Stimulated activated CD4-positive, alpha-beta T cell treated with anti-CD3 and anti-CD28 coated beads, Interleukin-4, amount 100 ng/mL, for 24 hours (primary cell): ENCODE measurements at places on chromosomes 12 and 14.

GRCh38 chr14:73625706-73626105 is 13.4 kb downstream of the ACOT6 start:
- DNase-seq = no peak

DNA sequence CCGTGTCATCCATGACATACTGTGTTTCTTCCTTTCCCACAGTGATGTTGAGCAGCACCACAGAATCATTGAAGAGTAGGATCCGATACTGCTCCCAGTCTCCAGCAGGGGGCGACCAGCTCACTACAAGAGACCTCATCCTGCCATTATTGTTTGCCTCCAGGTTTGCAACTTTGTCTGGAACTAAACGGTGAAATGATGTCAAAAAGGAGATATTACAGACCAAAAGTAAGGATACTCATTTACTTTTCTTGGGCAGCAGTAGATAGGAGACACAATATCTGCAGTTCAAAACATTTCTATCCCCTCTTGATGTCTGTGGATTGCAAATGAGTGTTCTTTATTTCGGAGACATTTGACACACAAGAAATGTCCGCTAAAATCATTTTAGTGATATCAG is 47.2 kb downstream of the PTPRB start:
- DNase-seq = peak; percentile 46

DNA sequence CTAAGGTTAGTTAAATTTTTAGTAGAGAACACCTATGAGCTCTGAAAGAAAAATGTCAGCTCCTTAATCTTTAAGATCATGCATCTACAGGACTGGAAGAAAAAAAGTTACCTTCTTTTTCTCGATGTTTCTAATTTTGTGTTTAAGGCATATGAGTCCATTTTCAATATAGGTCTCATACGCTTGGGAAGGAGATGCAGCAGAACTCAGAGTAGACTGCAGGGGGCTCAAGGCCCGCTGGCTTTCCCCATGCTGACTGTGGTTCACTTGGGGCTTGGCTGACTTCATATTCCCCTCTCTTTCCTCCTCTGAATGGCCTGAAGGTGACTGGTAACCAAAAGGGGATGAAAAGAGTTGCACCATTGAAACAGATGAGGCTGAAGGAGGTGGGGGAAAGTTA is 1.5 kb downstream of the CAPRIN2 start:
- DNase-seq = no peak

DNA sequence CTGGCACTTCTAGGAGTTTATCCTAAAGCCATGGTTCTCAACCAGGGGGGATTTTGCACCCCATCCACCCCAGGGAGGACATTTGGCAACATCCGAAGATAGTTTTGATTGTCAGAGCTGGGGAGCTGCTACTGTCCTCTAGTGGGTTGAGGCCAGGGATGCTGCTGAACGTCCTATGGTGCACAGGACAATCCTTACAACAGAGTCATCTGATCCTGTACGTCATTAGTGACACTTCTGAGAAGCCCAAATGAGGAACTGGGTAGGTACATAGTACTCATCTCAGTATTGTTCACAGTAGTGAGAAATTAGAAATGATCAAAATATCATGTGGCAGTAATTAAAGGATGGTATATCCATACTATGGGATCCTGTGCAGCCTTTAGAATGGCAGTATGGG is 185.1 kb downstream of the CHST11 start:
- no peak for DNase-seq

GRCh38 chr12:26698186-26698585 is 134.8 kb downstream of the ITPR2 start:
- DNase-seq = no peak

- DNase-seq = no peak
Measured at GRCh38 chr14:77549451-77549850, 50.8 kb upstream of the ISM2 start.
